MV-4-11 (cell line): ENCODE measurements at places on chromosomes 5 and 9.

- no peak for DNase-seq
Observed at GRCh38 chr9:70260007-70260443, 1.2 kb downstream of the SMC5 start.

DNA sequence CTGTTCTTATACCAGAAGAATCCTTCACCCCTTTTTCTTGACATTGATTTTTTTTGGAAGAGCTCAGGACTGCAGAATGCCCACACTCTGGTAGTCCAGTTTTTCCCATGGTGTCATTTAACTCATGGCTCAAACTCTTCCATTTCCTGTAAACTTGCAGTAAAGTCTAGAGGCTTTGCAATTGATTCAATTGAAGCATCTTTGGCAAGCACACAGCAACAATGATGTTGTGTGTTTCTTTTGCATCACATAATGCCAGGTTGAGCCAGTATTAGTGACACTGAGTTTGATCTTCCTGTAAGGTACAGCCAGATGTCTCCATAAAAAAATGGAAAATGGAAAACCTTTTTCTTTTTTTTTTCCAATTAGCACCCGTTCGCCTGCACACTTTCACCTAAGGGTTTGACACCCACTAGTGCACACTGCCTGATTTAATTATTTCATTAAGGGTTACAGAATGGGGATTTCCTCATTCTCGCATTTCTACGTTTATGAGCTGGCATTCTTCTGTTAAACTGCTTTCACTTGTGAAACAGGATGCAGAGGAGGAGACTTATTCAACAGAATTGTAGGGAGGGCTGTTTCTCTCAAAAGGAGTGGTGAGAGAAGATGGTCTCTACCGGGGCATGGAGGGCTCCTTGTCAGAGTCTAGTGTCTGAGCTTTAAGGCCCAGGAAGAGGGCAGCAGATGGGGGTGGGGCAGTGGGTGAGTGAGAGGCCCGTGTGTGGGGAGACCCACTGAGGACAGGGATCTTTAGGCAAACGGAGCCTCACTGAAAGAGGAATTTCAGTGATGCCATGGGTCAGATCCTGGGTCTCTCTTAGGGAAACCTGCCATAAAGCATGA is 2.2 kb upstream of the S1PR3 start:
- DNase-seq, result peak; percentile 89

DNA sequence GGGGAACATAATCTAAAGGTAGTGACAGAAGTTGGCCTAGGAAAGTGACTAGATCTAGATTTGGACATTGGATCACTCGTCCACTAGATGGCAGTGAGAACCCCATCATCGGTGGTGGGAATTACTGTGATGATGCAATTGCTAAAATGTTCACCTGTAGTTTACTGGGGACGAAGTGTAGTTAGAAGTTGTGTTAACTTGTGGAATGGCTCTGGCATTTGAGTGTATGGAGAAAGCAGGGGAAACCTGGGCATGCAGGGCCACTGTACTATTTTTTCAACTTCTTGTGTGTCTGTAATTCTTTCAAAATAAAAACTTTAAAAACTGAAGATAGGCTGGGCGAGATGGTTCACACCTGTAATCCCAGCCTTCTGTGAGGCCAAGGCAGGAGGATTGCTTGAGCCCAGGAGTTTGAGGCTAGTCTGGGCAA is 75.5 kb downstream of the PHAX start:
- DNase-seq, result peak; percentile 52

GRCh38 chr9:93295031-93295430 is 111.1 kb downstream of the WNK2 start:
- DNase-seq, result no peak

DNA sequence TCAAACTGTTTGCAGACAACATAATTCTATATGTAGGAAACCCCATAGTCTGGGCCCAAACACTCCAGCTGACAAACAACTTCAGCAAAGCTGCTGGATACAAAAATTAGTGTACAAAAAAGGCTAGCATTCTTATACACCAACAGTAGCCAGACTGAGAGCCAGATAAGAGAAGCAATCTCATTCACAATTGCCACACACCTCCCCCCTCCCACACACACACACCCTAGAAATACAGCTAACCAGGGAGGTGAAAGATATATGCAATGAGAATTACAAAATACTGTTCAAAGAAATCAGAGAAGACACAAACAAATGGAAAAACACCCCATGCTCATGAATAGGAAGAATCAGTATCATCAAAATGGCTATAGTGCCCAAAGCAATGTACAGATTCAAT is 9.0 kb downstream of the MTREX start:
- no peak for DNase-seq

GRCh38 chr9:133002147-133003070 is 23.9 kb downstream of the GFI1B start:
- peak; percentile 47 for DNase-seq

DNA sequence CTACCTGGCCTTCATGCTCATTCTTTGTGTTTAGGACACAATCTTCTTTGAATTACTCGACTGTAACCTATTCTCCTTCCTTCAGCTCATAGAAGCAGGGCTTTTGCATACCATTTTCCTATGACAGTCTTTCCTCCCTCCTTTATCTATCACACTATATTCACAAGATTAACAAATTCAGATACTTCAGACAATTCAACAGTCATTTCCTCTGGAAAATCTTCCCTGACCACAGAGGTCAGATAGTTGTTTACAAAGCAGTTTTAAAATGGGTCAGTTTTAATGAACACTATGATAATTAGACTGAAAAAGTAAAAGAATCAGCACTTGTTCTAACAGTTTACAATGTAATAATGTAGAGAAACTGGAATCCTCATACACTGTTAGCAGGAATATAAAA is 4.3 kb downstream of the CAAP1 start:
- DNase-seq, result peak; percentile 32

GRCh38 chr5:72126796-72127195 is 19.5 kb downstream of the MAP1B start:
- no peak for DNase-seq

DNA sequence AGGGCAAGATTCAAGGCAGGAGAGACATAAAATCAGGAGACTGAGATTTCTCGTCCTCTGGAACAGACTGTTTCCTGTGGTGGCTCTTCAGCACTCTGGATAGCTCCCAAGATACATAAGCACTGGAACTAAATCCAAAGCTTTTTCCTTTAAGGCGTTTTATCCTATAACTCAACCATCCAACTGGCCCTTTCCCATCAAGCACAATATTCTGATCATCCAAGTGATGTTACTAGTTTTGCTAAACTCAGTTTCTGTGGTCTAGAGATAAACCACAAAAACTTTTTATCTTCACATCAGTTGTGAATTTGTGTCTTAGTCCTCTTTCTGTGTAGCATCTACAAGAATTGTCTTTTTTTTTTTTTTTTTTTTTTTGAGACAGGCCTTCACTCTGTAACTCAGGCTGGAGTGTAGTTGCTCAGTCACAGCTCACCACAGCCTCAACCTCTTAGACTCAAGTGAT is 299.4 kb downstream of the COX7C start:
- peak; percentile 0 for DNase-seq

DNA sequence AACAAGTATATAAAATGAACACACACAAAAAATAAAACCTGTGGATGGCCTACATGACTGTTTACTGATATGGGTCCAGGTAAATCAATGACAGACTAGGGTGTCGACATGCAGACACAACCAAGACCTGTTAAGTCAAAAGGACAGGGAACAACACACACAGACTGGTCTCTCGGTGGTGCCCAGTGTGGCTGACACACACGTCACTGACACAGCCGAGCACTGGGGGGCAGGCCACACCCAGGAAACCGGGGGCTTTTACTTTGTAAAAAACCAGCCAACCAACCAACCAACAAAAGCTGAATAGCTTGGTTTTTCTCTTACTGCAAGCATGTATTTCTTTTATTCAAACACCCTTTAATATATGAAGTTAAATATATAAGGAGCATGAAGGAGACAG is 5.0 kb downstream of the FAM163B start:
- peak; percentile 18 for DNase-seq

DNA sequence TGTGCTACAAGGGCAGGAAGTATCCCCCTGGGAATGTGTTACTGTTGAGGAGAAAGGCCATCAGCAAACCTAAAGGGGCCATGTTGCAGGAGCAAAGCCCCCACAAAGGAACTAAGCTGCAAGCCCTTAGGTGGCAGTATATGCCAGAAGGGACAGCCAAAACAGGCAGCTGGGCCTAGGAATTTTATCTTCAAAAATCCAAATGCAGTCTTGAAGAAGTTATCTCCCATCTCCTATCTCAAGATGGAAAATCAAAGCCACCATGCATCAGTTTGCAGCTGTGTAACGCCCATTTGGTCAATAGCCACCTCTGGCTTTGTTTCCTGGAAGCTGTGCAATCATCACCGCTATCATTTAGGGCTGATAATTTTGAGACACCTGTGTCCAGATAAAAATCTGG is 400.3 kb downstream of the ARHGEF28 start:
- DNase-seq, result no peak

DNA sequence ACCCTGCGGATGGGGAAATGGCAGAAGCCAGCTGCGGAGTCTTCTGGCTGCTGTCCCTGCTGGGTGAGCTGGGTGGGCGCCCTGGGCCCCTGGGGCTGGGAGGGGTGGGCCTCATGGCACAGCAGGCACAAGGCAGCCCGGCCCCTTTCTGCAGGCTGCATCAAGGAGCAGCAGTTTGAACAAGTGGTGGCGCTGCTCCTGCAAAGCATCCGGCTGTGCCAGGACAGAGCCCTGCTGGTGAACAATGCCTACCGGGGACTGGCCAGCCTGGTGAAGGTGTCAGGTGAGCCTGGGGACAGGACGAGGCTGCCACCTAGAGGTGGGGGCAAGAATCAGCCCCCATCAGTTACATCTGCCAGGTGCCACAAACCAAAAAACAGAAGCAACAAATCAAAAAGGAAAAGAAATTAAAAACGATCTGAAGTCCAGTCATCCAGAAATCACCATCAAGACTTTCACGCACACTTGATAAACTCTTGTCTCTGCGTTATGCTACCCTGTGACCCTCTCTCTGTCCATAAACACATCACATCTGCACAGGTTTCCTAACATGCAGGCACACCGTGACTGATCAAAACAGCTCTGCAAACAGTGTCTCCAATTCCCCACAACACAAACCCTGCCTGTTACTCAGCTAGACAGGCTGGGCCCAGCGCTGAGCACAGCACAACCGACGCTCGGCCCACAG is 13.9 kb downstream of the REXO4 start:
- no peak for DNase-seq

- no peak for DNase-seq
Observed at GRCh38 chr9:114198249-114199040, 43.1 kb downstream of the COL27A1 start.

DNA sequence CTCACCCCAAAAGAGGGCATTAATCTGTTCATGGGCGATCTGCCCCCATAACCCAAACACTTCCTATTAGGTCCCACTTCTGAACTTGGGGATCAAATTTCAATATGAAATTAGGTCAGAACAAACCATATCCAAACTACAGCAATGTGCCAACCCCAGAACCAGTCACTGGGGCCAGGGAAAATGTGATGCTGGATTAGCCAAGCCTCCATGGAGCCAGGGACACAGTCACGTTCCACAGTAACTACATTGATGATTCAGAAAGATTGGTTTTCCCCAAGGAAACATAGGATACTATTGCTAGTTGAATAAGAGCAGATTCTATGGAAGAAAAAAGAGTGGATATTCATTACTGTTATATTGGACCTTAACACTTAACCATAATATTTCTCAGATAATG is 84.2 kb downstream of the GIN1 start:
- no peak for DNase-seq

DNA sequence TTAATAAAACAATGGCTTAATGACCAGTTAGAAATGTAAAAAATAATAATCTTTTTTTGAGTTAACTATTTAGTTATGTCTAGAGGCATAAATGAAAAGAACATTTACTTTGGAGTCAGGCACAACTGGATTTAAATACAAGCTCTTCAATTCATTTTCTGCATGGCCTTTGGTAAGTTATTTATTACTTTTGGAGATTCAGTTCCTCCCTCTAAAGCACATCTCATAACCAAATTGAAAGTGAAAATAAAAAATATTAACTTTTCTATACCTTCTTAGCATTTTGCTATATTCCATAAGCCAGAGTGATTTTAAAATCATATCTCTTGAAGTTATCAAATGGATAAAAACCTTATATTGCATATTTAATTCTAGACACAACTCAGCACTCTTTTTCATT is 434.9 kb upstream of the SMARCA2 start:
- peak; percentile 50 for DNase-seq

DNA sequence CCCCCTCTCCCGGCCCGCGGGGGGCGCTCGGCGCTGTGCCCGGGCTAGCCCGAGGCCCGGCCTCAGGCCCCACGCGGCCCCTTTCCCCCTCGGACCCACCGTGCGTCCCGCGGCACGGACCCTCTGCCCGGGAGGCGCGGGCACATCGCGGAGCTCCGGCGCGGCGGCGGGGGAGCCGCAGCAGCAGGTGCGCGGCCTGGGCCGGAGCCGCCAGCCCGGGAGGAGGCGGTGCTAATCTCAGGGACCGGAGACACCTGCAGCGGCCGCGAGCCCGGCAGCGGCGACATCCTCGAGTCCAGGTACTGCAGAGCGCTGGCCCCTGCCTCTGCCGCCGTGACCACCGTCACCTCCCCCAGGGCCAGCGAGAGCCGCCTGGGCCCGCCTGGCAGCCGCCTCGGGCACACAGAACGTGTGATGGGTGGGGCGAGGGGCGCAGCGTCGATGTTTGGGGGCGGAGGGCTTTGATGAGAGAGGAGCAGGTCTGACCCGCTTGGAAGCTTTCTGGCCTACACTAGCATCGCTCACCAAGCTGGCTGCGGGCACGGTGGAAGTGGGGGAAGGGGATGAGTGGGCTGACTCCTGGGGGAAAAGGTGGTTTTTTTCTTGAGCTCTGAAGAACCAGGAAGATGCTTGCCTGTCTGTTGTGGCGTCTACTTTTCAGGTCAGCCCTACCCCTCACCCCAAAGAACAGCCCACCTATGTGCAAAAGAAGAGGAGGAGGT is 524 bp downstream of the CYFIP2 start:
- DNase-seq, result no peak
